ENCODE measurements at places on chromosomes 12 and 14.

GRCh38 chr12:68611094-68611805 lies 551 bp downstream of the RAP1B start:
- peak; percentile 46 for DNase-seq

DNA sequence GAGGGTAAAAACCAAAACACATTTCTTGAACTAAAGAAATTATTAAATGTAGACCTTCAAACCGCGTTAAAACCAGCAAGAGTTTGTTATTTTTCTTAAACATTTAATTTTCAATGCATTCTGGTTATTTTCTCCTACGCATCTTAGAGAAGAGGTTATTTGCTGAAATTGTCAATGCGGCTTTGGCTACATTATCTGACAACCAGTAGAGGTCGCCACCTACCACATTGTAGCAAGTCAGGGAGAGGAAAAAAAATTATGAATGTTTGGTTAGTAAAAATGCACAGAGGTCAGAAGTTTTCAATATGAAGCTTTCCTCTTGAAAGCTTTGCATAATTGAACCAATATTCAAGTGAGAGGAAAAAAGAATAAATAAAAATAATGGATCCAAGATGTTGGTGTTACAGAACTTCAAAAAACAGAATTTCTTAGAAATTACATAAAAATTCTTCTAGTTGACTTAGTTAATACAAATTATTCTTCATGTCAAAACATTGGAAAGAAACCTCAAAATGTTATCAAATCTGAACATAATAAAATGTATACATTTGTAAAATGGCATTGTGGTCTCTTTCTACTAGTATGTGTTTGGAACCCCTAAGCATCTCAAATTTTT lies 159.4 kb upstream of the TMTC2 start:
- DNase-seq: peak; percentile 65

- peak; percentile 30 for DNase-seq
These were observed 358.6 kb downstream of the DUSP6 start for GRCh38 chr12:88993651-88994050.

GRCh38 chr14:35818346-35819115 lies 7.6 kb upstream of the BRMS1L start:
- DNase-seq: peak; percentile 18

DNA sequence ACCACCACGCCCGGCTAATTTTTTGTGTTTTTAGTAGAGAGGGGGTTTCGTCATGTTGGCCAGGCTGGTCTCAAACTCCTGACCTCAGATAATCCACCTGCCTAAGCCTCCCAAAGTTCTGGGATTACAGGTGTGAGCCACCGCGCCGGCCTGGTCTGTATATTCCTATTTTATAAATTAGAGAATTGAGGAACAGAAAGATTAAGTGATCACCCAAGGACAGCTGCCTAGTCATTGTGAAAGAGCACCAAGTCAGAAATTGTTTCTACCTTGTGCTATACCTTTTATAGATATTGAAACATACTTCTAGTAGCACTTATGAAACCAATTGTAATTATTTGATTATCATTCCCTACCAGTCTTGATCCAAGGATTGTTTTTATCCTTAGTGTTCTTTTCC lies 1.9 kb downstream of the KNTC1 start:
- DNase-seq: no peak

- no peak for DNase-seq
These were observed 112.3 kb upstream of the NCOR2 start for GRCh38 chr12:124679533-124680371.
